ENCODE measurements at places on chromosomes 1 and 21. TPM values are rescaled to one million over a fixed set of nuclear protein-coding genes. Genes with fewer than 3 reads are reported as not detected.

KCND3 gene
- total RNA-seq: 0.81 TPM

MIGA1 gene
- total RNA-seq: 14.9 TPM

- DNase-seq: no peak
Measured at GRCh38 chr1:146031476-146031875, 9.9 kb upstream of the HJV start.

DNA sequence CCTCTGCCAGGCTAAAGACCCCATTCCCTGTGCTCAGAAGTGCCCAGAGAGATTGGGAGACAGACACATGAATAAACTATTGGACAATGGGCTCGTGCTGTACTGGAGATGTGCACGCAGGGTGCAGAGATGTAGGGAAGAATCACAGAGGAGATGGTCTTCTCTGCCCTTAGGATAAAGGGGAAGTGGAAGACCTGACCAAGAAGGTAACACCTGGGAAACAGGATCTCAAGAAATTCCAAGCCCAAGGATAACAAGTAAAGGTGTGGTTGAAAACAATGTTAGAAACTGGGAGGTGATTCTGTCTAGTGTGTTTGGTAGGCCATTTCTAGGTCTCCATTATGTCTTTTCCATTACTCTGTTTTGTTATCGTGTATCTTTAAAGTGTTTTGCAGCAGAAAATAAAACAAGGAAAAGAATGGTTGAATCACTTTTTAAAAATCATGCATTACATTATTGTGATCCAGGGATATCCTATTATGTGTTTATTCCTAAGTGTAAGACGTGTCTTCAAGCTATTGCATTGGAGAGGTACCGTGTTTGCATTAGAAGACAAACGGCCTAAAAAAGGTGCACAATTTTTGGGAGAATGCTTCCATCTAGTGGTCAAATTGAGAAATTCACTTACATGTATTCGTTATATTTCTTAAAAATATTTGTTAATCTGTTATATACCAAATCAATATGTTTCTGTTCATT, 40.8 kb upstream of the KCTD3 start:
- no peak for DNase-seq

All from progenitor cell of endocrine pancreas (in vitro differentiated cells).